ENCODE measurements at places on chromosomes 6 and 20. TPM values are rescaled to one million over a fixed set of nuclear protein-coding genes. Genes with fewer than 3 reads are reported as not detected.
A peak's percentile ranks its signal among the peaks of the same experiment; 100 is the strongest.

MYB gene
- 4.3 TPM for total RNA-seq

DNA sequence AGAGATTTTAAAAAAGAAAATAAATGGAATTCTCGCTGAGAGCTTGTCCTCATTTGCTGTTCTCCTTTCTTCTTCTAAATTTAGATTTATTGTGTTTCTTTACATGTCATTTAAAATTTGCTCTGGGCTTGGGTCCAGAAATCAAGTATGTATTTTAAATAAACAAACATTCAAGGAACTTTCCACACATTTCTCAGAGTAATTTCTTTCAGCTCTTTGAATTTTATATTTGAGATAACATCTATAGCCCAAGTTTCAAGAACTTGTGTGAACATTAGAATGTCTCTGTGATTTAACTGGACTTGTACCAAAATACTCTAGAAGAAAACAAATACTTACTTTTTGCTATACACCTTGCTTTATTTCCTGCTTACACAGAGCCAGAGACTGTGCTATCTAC is 192.3 kb downstream of the TMEM200A start:
- H3K4me1 ChIP-seq, result no peaks in the 10 kb centered on the region
- H3K27ac ChIP-seq, result no peak overlapping the region
- H3K27me3 ChIP-seq, result no peaks in the 10 kb centered on the region

DNA sequence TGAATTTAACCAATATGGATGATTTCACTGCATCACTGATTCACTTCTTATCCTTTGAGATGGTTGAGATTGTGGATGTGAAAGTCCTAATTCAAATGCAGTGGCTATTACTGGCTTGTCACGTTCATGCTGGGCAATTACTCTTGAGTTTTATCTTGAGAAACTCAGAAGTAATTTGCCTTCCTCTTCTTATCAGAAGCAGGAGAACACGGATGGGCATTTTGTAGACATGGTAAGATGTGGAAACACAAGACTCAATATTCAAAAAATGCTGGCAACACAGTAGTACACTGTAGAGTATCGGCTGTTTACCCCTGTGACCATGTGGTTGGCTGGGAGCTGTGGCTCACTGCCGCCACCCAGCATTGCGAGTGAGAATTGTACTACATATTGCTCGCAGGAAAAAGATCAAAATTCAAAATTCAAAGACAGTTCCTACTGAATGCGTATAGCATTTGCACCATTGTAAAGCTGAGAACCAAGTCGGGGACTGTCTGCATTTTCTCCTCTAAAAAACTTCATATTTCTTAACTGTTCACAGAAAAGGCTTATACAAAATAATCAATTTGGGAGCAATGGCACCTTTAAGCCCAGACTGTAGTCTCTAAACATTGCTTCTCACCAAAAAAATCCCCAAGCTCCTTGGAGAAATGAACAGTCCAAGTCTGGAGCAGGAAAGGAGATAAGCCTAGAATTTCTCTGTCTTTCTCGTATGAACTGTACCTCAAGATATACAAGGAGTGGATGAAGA is 61.9 kb upstream of the ELOVL5 start:
- DNase-seq, result peak; percentile 10
- no peak overlapping the region for H3K4me3 ChIP-seq
- H3K4me1 ChIP-seq, result no peaks in the 10 kb centered on the region
- H3K27me3 ChIP-seq, result no peaks in the 10 kb centered on the region

CDH22 gene
- 0.40 TPM for total RNA-seq

ATG5 gene
- total RNA-seq, result 25.8 TPM

GRCh38 chr6:138769102-138769676 is 4.4 kb upstream of the CCDC28A start:
- H3K27me3 ChIP-seq, result no peaks in the 10 kb centered on the region
- H3K4me3 ChIP-seq, result no peak overlapping the region
- H3K4me1 ChIP-seq, result peaks cover 8% of the 10 kb centered on the region
- no peak overlapping the region for H3K27ac ChIP-seq

LAMA2 gene
- 82.8 TPM for total RNA-seq

DNA sequence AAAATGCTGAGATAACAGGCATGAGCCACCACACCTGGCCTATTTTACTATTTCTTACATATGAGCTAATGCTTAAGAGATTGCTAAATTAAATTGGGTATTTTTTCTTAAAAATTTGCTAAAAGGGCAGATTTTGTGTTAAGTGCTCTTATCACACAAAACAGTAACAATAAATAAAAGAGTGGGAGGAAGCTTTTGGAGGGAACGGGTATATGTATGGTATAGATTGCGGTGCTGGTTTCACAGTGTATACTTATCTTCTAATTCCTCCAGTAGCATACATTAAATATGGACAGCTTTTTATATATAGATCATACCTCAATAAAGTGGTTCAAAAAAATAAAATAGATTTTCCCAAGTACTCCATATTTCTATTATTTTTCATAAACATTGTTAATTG is 39.4 kb upstream of the FABP7 start:
- no peaks in the 10 kb centered on the region for H3K36me3 ChIP-seq
- H3K27me3 ChIP-seq, result no peaks in the 10 kb centered on the region
- no peak overlapping the region for H3K4me3 ChIP-seq

NKX2-4 gene
- not detected for total RNA-seq

DNA sequence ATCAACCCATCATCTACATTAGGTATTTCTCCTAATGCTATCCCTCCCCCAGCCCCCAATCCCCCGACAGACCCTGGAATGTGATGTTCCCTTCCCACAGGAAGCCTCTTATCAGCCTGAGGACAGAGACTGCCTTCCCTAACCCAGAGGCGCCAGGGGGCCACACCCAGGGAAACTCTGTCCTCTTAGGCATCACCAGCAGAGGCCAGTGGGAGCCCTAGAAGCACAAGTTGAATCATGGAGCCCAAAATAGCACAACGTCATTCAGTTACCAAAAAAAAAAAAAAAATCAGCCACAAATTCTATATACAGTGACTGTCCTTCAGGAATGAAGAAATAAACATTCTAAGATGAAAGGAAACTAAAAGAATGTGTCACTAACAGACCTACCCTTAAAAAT is 625.7 kb downstream of the TFAP2A start:
- H3K27ac ChIP-seq, result no peak overlapping the region
- no peak overlapping the region for H3K4me3 ChIP-seq
- DNase-seq, result no peak
- no peaks in the 10 kb centered on the region for H3K4me1 ChIP-seq

- no peak overlapping the region for H3K4me3 ChIP-seq
- no peaks in the 10 kb centered on the region for H3K36me3 ChIP-seq
- no peaks in the 10 kb centered on the region for H3K27me3 ChIP-seq
- H3K27ac ChIP-seq, result peak overlapping the region; percentile 79
Measured at GRCh38 chr20:50426866-50427718, 83.1 kb upstream of the PTPN1 start.
